Vagina (tissue), 2 donors: ENCODE measurements at places on chromosomes 5 and 9.

GRCh38 chr9:5819174-5819573, 13.7 kb downstream of the ERMP1 start:
- no peak for DNase-seq

- peak; percentile 49 for DNase-seq
Measured at GRCh38 chr9:126428534-126429175, 102.0 kb downstream of the MVB12B start.

GRCh38 chr5:102865510-102866236, 110.6 kb downstream of the PAM start:
- no peak for DNase-seq

- DNase-seq, result no peak
Measured at GRCh38 chr9:131045300-131046092, 36.5 kb downstream of the LAMC3 start.

DNA sequence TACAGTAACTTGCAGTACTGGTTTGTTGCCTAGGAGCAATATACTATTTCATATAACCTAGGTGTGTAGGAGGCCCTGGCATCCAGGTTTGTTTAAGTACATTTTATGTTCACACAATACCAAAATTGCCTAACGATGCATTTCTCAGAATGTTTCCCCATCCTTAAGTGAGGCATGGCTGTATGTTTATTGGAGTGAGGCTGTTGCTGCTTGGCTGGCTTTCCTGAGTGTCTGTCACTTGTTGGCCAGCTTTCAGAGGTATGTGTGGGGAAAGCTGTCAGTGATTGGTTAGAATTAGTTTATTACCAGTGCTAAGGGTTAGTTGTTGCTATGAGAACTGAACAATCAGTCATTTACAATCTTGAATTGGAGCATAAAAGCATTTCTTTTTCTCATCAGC, 154.1 kb upstream of the CDH12 start:
- DNase-seq, result no peak

GRCh38 chr5:126927429-126927828, 102.9 kb downstream of the MARCHF3 start:
- no peak for DNase-seq

- no peak for DNase-seq
Measured at GRCh38 chr9:91271156-91271555, 90.6 kb downstream of the AUH start.

DNA sequence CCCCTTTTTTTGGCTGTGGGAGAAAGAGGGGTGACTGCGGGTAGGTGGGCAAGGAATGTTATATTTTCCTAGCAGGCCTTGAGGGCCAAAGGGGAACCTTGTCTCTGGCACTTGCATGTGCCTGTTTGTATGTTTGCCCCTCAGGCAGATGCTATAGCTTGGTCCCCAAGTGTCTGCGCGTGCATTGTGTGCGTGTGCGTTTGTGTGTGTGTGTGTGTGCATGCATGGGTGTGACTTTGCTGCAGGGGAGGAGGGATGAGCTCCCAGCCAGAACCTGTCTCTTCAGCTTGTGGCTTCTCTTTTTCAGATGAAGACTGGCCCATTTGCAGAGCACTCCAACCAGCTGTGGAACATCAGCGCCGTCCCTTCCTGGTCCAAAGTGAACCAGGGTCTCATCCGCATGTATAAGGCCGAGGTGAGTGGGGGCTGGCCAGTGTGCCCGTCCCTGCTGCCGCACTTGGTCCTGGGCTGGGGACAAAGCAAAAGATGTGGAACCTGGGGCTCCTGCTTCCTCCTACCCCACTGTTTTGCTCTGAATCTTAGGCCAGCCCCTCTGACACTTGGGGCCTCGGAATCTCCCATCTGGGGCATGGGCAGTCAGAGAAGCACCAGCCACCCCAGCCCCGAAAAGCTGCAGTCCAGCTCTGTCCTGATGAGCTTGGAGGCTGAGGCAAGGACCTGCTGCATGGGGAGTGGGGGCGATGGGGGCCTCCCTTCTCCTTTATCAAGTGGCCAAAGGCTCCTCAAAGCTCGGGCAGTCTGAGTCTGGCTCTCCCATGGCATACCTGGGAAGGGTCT, 31.1 kb downstream of the PTPA start:
- no peak for DNase-seq

- no peak for DNase-seq
Measured at GRCh38 chr5:150338546-150338945, 19.0 kb upstream of the TCOF1 start.

GRCh38 chr9:109990541-109990940, 210.5 kb downstream of the PALM2AKAP2 start:
- no peak for DNase-seq

- no peak for DNase-seq
Measured at GRCh38 chr5:68225188-68225910, 9.8 kb downstream of the PIK3R1 start.

DNA sequence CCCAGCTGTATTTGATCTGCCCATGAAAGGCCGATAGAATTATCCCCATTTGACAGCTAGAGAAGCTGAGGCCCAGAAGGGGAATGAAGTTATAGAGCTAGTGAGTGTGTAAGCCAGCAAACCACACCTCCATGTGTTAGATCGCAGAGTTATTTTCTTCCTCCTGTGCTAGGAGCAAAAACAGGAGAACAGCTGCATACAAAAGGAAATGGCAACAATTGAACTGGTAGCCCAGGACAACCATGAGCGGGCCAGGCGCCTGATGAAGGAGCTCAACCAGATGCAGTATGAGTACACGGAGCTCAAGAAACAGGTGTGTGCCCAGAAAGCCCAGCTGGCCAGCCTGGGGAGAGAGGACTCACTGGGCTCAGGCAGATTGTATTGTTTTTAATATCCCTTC, 30.4 kb downstream of the RAB14 start:
- no peak for DNase-seq

GRCh38 chr9:134253606-134254205, 72.5 kb upstream of the RXRA start:
- DNase-seq, result no peak

- no peak for DNase-seq
Measured at GRCh38 chr5:1668141-1668721, 131.4 kb downstream of the MRPL36 start.

GRCh38 chr9:120892748-120893610, 16.0 kb upstream of the PHF19 start:
- DNase-seq, result no peak

DNA sequence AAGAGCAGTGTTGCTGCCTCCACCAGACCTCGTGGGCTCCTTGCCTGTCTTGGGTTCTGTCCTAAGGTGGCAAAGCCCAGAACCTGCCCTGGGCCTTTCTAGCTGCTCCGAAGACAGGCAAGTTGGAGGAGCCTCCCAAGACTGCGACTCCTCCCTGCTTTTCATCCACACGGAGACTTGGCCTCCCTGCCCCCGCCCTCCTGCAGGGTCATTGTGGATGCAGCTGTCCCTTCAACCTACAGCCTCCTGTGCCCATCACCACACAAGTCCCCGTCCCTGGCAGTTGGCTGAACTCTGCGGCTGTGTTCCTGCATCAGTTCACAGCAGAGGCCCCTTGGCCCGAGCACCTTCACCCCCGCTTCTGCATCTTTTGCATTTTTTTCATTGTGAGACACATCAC, 59.2 kb downstream of the WNK2 start:
- no peak for DNase-seq

DNA sequence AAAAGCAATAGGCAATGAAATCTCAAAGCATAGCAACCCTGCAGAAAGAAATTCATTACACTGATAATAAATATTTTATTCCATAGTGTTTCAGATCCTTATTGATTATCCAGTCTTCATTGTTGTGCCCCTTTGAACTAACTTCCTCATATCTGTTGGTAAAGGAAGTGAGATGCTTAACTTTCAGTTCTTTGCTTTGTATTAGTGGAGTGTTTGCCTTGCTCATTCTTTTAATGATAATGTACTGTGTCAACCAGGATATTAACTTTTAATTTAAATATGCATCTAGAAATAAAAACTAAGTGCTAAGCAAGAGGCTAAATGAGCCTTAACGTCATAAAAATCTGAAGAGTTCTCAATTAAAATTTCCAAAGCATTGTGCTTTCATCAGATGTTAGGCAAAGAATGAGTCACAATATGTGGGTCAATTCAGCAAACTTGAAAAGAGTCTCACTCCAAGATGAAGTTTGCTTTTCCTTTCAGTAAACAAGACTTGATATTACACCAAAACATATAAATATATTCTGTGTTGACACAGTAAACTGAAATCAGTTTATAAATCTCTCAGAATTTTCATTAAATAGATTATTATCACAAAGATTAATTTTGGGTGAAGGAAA, 105.9 kb downstream of the GIN1 start:
- no peak for DNase-seq

- no peak for DNase-seq
Measured at GRCh38 chr5:3827624-3828023, 232.0 kb downstream of the IRX1 start.

GRCh38 chr9:87657190-87657589, 68.7 kb upstream of the CTSL start:
- DNase-seq, result no peak

DNA sequence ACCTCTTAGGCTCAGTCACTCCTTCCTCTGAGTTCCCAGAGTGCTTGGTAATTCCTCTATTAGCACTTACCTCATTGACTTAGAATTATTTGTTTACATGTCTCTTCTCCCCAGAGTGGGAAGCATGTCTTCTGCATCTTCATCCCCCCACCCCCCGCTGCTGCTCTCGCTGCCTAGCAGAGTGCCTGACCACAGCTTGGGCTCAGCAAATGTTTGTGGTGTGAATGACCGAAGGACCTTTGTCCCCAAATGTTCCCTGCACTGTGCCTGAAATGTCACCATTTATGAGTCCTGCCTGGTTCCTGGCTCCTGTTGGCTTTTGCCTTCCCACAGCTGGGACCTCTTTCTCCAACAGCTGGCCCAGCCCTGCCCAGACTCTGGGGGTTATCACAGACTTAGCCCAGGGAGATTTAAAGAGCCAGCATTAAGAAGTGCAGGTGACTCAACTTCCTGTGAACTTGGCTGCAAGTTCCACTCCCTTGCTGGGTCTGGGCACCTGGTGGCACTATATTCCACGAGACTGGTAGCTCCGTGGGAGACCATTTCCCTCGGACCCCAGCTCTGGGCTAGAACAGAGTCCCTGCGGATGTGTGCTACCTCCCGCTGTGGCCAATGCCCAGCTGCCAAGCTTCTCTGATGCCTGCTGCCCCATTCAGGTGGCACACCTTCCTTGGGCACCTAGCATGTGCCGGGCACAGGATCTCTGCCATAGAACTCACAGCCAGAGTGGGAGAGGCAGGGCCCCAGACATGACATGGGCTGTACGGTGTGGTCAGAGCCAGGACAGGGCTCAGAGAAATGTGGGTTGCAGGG, 1.8 kb upstream of the HMCN2 start:
- DNase-seq, result peak; percentile 89

DNA sequence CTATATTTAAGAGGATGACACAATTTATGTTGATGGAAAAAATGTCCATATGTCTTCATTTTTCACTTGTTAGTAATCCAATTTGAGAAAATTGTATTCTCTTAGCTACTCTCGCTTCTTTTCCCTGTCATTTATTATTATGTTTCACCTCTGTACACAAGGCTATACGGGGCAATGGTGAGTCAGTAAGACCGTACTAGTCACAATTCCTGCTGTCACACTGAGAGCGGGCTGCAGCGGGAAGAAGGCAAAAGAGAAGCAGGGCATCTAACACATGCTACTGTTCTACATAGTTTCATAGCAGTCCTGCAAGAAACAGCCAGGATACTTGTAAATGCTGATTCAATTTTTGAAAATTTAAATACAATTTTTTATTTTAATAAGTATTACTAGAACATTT, 23.3 kb upstream of the PRDM9 start:
- DNase-seq, result no peak

GRCh38 chr9:33189331-33189791, 22.2 kb upstream of the B4GALT1 start:
- no peak for DNase-seq

DNA sequence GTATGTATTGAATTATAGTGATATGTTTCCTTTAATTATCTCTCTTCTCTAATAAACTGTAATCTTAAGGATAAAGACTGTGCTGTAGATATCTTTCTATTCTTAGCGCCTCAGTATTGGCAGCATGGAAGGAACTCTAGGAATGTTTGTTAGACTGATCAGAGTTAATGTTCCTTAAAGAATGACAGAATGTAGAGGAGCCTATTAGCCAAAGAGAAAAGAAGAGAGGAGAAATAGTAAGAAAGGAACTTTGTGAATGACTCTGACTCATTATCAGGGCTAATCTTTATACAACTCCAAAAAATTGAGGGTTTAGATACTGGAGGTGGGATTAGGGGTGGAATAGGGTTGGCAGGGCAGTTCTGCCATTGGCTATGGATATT, 59.0 kb upstream of the NUDT12 start:
- no peak for DNase-seq

DNA sequence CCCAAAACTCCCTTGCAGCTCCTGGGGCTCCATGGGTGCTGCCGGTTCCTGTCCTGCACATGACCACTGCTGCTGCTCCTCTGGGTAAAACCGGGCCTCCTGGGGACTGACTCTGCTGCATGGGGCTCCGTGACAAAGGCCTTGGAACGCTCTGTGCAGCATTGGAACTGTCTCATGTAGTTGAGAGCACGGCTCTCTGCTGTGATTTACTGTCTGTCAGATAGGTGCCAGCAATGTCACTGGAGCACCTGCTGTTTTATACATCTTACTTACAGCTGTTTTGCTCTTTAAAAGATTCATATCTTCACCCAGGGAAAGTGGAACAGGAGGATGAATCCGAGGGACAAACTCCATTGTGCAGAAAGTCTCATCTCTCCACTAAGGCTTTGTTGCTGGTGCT, 138.1 kb downstream of the YIPF5 start:
- DNase-seq, result no peak

DNA sequence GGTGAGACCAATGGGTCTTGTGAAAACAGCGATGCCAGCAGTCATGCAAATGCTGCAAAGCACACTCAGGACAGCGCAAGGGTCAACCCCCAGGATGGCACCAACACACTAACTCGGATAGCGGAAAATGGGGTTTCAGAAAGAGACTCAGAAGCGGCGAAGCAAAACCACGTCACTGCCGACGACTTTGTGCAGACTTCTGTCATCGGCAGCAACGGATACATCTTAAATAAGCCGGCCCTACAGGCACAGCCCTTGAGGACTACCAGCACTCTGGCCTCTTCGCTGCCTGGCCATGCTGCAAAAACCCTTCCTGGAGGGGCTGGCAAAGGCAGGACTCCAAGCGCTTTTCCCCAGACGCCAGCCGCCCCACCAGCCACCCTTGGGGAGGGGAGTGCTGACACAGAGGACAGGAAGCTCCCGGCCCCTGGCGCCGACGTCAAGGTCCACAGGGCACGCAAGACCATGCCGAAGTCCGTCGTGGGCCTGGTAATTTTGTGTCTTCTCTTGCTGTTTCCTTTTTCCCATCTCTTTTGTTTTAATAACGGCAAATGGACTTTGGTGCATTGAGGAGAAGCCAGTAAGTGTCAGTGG, 98.0 kb downstream of the EHMT1 start:
- DNase-seq, result no peak
